ENCODE measurements at places on chromosomes 2 and 18.
A peak's percentile ranks its signal among the peaks of the same experiment; 100 is the strongest.

DNA sequence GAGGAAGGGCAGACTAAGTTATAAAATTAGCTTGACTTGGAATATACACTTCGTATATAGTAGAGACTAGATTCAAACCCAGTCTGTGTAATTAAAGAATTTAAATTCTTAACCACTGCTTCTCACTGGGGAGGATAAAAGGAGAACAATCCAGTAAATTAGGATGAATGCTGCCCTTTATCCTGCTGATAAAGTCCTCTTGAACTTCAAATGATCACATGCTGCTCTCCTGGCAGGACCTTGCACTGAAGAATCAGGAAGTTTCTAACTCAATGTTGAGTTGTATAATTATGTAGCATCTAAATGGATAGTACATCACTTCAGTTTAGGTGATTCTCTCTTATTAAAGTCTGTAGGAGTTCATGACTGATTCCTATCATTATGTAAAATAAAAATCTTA lies 1179.7 kb downstream of the DSC3 start:
- no peaks in the 10 kb centered on the region for H3K4me1 ChIP-seq
- no peaks in the 10 kb centered on the region for H3K36me3 ChIP-seq
- no peak overlapping the region for H3K27ac ChIP-seq
- DNase-seq = no peak

DNA sequence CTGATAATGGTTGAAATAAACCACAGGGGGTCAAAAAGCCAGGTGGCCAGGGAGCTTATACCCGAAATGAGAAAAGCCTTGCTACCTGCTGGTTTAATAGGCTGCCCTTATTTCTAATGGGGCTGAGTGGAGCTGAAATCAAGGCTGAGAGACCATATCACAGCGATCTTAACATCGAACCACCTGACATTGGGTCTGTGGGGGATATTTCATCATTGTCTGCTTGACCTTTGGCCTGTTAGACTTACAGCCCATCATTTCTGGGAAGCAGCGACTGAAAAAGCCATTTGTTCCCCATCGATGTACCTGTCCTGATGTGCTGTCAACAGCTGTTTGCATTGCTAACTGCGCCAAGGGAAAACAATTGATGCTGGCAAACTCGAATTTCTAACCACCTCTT lies 199.7 kb upstream of the SLC14A2 start:
- H3K36me3 ChIP-seq = no peaks in the 10 kb centered on the region
- no peaks in the 10 kb centered on the region for H3K4me1 ChIP-seq
- DNase-seq = no peak
- no peaks in the 10 kb centered on the region for H3K27me3 ChIP-seq
- no peak overlapping the region for H3K27ac ChIP-seq

- H3K36me3 ChIP-seq = no peaks in the 10 kb centered on the region
- H3K27me3 ChIP-seq = peaks cover 2% of the 10 kb centered on the region
- H3K27ac ChIP-seq = no peak overlapping the region
- H3K4me1 ChIP-seq = no peaks in the 10 kb centered on the region
- DNase-seq = no peak
Observed at GRCh38 chr2:158088093-158088492, 13.6 kb upstream of the UPP2 start.

DNA sequence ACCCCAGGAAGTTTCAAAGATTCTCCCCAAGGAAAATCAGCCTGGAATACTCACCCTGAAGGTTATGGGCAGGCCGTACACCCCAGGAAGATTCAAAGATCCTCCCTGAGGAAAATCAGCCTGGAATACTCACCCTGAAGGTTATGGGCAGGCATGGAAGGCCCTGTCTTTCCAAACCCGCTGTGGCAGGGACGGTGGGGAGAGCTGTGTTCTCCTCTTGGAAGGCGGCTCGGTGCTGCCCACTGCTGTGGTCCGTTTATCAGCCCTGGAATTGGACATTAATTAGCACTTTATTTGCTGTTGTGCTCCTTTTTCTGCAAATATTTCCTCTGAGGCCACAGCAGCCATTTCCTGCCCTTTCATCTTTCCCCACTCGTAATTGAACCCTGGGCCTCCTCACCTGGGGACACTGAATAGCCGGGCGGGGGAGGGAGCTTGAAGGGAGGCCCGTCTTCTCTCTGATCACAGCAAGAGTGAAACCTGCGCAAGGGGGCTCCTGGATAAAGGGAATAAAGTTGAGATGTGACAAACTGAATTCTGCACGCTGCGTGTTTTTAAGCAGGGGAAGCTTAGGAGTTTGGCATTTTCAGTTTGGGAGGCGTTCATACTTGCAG lies 308.7 kb upstream of the SALL3 start:
- no peak overlapping the region for H3K27ac ChIP-seq
- H3K36me3 ChIP-seq = no peaks in the 10 kb centered on the region
- peaks cover 2% of the 10 kb centered on the region for H3K27me3 ChIP-seq
- no peak for DNase-seq

DNA sequence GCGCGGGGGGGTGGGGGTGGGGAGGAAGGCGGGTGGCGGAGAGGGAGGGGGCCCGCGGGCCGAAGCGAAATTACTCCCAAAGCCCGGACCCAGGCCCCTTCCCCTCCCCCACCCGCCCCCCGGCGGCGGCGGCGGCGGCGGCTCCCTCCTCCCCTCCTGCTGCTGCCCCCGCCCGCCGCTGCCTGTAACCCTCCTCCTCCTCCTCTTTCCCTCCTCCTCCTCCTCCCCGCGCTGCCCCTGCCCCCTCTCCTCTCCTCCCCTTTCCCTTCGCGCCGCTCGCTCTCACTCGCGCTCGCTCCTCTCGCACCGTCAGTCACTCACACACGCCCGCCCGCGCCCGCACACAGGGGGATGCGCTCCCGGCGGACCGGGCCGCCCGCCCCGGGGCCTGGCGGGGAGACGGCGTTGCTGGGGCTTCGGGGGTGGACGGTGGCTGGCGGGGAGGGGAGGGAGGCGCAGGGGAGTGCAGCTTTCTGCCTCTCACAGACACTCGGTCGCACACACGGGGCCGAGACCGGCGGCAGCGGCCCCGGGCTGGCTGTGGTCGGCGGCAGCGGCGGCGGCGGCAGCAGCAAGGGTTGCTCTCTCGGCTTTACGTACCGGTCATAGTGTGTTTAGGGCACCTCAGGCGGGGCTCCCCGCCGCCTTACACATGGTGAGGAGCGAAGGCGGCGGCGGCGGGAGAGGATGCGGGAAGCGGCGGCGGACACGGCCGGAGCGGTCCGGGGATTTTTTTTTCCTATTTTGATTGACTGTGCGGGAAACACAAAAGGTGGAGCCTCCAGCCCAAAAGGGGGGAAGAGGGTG lies 405 bp downstream of the SP3 start:
- peaks cover 33% of the 10 kb centered on the region for H3K36me3 ChIP-seq
- H3K4me3 ChIP-seq = peak overlapping the region; percentile 93
- H3K4me1 ChIP-seq = peaks cover 44% of the 10 kb centered on the region
- H3K27me3 ChIP-seq = no peaks in the 10 kb centered on the region

GRCh38 chr2:168603439-168603961 lies 147.4 kb downstream of the CERS6 start:
- H3K36me3 ChIP-seq = peaks cover 26% of the 10 kb centered on the region
- no peaks in the 10 kb centered on the region for H3K4me1 ChIP-seq
- H3K27ac ChIP-seq = no peak overlapping the region
- no peak for DNase-seq
- no peaks in the 10 kb centered on the region for H3K27me3 ChIP-seq
- H3K4me3 ChIP-seq = no peak overlapping the region

GRCh38 chr18:8811115-8811514 lies 105.8 kb downstream of the MTCL1 start:
- DNase-seq = no peak
- H3K27me3 ChIP-seq = peaks cover under 1% of the 10 kb centered on the region
- no peak overlapping the region for H3K27ac ChIP-seq
- H3K4me1 ChIP-seq = peaks cover 6% of the 10 kb centered on the region
- H3K36me3 ChIP-seq = no peaks in the 10 kb centered on the region

DNA sequence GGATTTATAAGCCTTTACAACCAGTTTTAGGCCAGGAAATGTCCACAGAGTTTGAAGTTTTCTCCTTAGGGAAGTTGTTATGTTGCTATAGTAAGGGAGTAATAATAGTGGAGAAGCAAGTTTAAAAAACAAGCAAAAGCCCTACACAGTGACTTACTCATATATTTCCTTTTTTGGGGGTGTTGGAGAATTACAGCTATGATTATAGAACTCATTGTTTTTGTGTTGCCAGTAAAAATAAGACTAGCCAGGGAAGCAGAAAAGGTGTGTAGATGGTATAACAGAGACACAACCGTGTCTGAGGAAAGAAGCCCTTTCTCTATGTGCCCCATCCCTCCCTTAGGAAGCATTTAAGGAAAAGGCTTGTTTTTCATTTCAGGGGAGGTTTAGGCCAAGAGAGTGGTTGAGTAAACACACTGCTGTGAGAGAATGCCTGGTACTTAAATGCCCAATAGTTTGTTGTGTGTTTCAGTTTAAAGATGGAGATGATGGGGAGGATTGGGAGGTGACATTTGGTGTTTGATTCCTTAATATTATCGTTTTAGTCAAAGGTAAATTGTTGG lies 2.3 kb downstream of the VAPA start:
- DNase-seq = no peak
- peaks cover 27% of the 10 kb centered on the region for H3K4me1 ChIP-seq
- peaks cover 6% of the 10 kb centered on the region for H3K36me3 ChIP-seq
- peak overlapping the region; percentile 79 for H3K27ac ChIP-seq
- no peaks in the 10 kb centered on the region for H3K27me3 ChIP-seq

GRCh38 chr2:232748038-232748437 lies 28.3 kb downstream of the KCNJ13 start:
- H3K27ac ChIP-seq = no peak overlapping the region
- peaks cover 20% of the 10 kb centered on the region for H3K4me1 ChIP-seq
- DNase-seq = no peak
- no peaks in the 10 kb centered on the region for H3K27me3 ChIP-seq
- H3K4me3 ChIP-seq = no peak overlapping the region

GRCh38 chr2:112048887-112049286 lies 6.2 kb upstream of the TMEM87B start:
- no peak overlapping the region for H3K4me3 ChIP-seq
- H3K36me3 ChIP-seq = no peaks in the 10 kb centered on the region
- H3K4me1 ChIP-seq = peaks cover 7% of the 10 kb centered on the region
- peaks cover 8% of the 10 kb centered on the region for H3K27me3 ChIP-seq
- DNase-seq = no peak
- no peak overlapping the region for H3K27ac ChIP-seq

- H3K27me3 ChIP-seq = peaks cover 10% of the 10 kb centered on the region
- no peak overlapping the region for H3K27ac ChIP-seq
Observed at GRCh38 chr2:165969227-165969626, 15.7 kb upstream of the TTC21B start.

- H3K4me1 ChIP-seq = peaks cover 8% of the 10 kb centered on the region
- no peaks in the 10 kb centered on the region for H3K27me3 ChIP-seq
- no peak overlapping the region for H3K27ac ChIP-seq
- DNase-seq = no peak
Observed at GRCh38 chr18:13597068-13597467, 129.3 kb downstream of the FAM210A start.

GRCh38 chr2:199216253-199216652 lies 241.5 kb downstream of the SATB2 start:
- no peak overlapping the region for H3K27ac ChIP-seq
- H3K4me1 ChIP-seq = no peaks in the 10 kb centered on the region
- H3K36me3 ChIP-seq = no peaks in the 10 kb centered on the region

- H3K4me1 ChIP-seq = peaks cover 14% of the 10 kb centered on the region
- H3K27me3 ChIP-seq = peaks cover 13% of the 10 kb centered on the region
- no peak for DNase-seq
Observed at GRCh38 chr18:595571-595970, 1.2 kb upstream of the CLUL1 start.

- H3K36me3 ChIP-seq = no peaks in the 10 kb centered on the region
- peak overlapping the region; percentile 76 for H3K27ac ChIP-seq
- H3K4me3 ChIP-seq = peak overlapping the region; percentile 73
- peak; percentile 68 for DNase-seq
- peaks cover 3% of the 10 kb centered on the region for H3K27me3 ChIP-seq
Observed at GRCh38 chr2:393711-394696, 106.1 kb upstream of the ALKAL2 start.

- H3K27me3 ChIP-seq = peaks cover 9% of the 10 kb centered on the region
- no peak for DNase-seq
- H3K4me3 ChIP-seq = no peak overlapping the region
- H3K4me1 ChIP-seq = no peaks in the 10 kb centered on the region
- H3K27ac ChIP-seq = no peak overlapping the region
- H3K36me3 ChIP-seq = no peaks in the 10 kb centered on the region
Observed at GRCh38 chr2:159976527-159977160, 85.8 kb downstream of the PLA2R1 start.

DNA sequence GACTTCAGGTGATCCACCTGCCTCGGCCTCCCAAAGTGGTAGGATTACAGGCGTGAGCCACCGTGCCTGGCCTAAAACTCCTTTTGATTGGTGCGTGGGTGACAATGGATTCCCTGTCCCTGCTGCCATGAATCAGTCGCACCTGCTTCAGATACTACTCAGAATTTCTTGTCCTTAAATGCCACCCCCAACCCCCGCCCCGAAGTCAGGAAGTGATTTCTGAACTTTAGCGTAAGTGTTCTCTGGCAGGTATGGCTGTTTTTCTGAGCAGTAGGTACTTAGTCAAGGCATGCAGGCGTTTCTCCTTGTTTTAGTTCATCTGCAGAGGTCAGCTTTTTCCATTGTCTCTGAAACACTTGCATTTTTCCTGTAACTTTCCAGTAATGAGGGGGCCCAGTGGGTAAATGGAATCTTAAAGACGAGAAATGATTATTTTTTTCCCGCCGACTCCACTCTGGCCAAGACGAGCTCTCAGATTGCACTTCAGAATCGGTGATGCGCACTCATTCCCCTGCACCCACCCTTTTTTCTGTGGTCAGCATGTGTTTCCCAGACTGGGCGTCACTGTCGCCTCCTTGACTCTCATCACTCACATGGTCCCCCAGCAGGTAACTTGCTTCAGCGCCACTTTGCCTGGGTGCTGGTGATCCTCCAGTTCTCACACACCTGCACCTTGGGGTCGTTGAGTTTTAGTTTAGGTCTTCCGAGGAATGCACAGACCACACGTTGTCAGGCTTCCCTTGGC lies 179.7 kb downstream of the GBX2 start:
- DNase-seq = no peak
- no peaks in the 10 kb centered on the region for H3K36me3 ChIP-seq
- no peak overlapping the region for H3K4me3 ChIP-seq
- peaks cover under 1% of the 10 kb centered on the region for H3K27me3 ChIP-seq
- H3K4me1 ChIP-seq = no peaks in the 10 kb centered on the region
- H3K27ac ChIP-seq = no peak overlapping the region

- no peak overlapping the region for H3K27ac ChIP-seq
- no peak for DNase-seq
- peaks cover 4% of the 10 kb centered on the region for H3K36me3 ChIP-seq
- peaks cover 12% of the 10 kb centered on the region for H3K4me1 ChIP-seq
- peaks cover 14% of the 10 kb centered on the region for H3K27me3 ChIP-seq
Observed at GRCh38 chr2:162258686-162259085, 15.4 kb upstream of the FAP start.
